ENCODE measurements at places on chromosomes 2 and 18.

DNA sequence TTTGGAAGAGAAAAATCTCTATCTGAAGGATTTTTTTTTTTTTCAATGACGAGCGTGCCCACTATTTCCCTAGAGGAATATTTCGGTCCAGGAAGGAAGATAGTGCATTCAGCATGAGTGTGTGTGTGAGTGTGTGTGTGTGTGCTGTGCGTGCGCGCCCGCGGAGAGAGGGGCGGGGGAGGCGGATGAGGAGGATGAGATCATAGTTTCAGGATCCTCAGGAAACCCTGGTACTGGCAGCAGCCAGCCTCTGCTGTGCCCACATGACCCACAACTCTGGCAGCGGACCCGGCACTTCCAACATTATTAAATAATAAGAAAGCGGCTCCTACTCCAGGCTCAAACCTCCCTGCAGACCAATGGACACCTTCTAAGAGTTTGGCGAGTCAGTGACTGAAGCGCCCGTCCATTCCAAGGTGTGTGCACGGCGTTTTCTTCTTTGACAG, 217.0 kb upstream of the DTNA start:
- peak; percentile 91 for DNase-seq

DNA sequence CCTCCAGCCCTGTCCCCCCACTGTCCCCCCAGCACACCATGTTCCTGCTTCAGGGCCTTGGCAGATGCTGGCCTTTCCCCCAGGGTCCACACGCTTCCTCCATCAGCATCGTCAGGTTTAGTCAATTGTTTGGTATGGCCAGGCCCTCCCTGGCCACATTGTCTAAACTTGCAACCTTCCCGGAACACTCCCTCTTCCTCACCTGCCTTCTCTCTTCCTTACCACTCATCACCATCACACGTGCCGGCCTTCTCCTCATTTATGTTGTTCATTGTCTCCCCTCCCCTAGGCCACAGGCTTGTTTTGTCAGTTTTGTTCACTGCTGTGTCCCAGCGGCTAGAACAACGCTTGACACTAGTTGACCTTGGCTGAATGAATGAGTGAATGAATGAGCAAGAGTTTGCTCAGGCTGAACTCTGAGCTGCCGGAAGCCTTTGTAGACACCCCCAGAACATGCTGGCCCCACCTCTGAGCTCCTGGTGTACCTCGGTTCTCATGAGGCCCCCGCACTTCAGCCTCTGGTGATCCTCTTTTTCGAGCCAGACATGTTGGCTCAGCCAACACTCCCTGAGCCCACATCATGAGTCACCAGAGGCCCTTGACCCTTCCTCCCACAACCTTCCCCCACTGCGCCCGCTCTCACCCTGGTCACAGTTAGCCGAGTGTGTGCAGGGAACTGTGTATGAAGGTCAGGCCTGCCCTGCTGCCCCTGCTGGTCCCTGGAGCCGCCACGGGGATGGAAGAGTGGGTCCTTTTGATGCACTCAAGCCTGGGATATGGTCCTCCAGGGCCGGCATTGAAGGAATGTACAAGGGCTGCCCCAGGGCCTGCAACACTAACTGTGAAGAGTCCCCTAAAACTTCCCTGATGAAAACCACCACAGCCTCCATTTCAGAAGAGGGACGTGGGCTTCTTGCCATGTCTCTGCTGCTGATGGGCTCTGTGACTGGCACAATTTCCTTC, 57.5 kb downstream of the HS1BP3 start:
- peak; percentile 36 for DNase-seq

GRCh38 chr18:47260924-47261701, 9.7 kb upstream of the SKOR2 start:
- peak; percentile 84 for DNase-seq

- DNase-seq: no peak
Observed at GRCh38 chr18:79642626-79643025, 37.0 kb upstream of the CTDP1 start.

DNA sequence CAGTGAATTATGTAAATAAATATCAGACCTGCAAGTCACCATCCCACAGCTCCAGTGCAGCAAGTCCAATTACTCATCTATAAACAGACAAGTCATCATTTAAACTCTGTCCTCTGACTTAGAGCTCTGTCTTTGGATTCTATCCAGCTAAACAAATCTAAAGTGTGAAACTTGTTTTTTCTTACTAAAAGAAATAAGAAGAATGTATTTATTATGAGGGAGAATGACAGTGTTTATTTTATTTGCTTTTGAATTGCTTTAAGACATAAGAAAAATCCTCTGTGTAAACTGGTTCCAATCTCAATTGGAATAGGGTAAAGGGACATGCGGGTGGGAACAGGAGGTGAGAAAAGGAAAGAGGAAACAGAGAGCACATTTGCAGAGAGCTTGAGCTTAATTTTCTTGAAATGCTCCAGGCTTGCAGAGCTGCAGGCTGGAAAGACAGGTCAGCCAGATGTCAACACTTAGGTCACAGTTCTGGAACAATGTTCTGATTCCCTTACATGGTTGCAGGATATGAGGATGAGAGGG, 355.8 kb downstream of the MEIS1 start:
- DNase-seq: no peak

- no peak for DNase-seq
Observed at GRCh38 chr2:159773426-159773825, 24.6 kb downstream of the CD302 start.

DNA sequence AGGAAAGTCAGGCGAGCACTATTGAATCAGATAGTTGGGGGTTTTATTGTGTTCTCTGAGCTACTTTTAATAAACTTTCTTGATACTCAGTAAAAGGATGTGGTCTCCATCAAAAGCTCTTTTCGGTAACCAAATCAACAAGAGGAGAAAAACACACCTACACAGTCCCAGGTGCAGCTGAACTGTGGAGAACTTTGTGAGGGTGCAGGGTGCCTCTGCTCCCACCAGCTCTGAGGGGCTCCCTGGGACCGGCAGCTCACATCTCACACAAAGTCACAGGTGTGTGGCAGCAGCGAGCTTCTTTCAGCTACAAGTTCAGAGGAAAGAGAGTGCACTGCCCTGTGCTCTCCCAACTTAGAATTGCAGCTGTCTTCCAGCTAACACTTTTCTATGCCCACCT, 650.4 kb downstream of the RNF144A start:
- DNase-seq: no peak

GRCh38 chr2:146850746-146851145, 994.1 kb upstream of the ACVR2A start:
- DNase-seq: peak; percentile 53

- DNase-seq: no peak
Observed at GRCh38 chr2:190205657-190206056, 114.0 kb downstream of the HIBCH start.

- no peak for DNase-seq
Observed at GRCh38 chr2:121796239-121796638, 40.8 kb downstream of the TSN start.

DNA sequence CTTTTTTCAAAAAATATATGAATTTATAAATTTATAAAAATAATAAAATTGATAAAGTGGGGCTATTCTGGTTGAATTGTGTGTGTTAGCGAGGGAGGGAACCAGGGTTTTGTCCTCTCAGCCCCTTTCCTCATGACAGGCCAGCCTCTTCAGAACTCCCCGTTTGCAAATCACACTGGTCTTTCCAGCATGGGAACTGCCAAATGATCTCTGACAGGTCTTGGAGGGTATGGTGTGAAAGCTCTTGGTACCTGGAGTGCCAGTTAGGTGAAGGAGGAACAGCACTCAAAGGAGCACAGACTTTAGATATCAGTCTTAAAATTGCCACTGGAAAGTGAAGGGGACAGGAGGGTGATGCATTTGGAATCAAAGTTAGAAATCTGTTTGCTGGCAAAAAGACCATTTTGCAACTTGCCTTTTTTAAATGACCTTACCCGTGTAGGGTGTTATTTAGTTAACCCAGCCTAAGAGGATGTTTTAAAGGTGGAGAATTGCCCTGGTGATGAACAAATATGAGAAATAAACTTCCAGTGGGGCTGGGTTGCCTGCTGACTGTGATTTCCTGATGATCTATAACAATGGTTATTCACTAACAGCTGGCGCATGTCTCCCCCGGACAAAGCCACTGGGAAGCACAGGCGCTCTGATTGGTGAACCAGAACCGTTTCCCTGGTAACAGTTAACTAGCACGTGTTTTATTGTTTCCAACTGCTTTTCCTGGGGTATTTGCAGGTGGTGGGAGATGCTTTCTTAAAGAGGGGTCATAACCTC, 85.3 kb upstream of the EFEMP1 start:
- peak; percentile 86 for DNase-seq

GRCh38 chr2:16745466-16745865, 79.8 kb upstream of the CYRIA start:
- DNase-seq: no peak

GRCh38 chr18:7657937-7658336, 90.8 kb downstream of the PTPRM start:
- no peak for DNase-seq

GRCh38 chr18:58604311-58604710, 24.6 kb downstream of the ALPK2 start:
- no peak for DNase-seq

- DNase-seq: no peak
Observed at GRCh38 chr2:173146590-173146989, 70.9 kb downstream of the MAP3K20 start.

GRCh38 chr2:62824388-62824787, 118.9 kb downstream of the EHBP1 start:
- DNase-seq: no peak

DNA sequence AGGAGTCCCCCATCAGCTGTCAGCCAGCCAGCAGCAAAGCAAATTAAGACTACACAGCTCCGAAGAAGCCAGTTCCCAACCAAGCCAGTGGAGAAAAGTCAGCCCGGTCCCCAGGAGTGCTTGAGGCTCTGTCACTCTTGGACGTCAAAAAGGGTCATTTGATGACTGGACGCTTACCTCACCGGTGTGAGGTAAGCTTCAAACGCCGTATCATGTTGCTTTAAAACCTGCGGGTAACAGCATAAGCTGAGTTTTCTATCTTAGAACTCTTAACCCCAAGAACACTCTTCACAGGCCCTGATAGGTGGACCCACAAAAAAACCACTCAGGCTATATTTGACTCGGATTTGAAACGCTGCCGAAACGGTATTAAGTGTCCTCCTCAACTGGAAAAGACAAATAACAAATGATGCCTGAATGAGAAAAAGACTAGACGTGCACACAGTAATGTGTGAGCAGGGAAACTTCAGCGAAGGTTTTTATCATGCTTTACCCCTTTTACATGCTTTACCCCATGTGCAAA, 682 bp upstream of the LNPK start:
- no peak for DNase-seq

- no peak for DNase-seq
Observed at GRCh38 chr2:85151026-85151425, 17.8 kb downstream of the TCF7L1 start.

All from endodermal cell (in vitro differentiated cells).